ENCODE measurements at places on chromosomes 13 and 19.

- DNase-seq: no peak
These were observed 5.9 kb upstream of the RUBCNL start for GRCh38 chr13:46392967-46393366.

DNA sequence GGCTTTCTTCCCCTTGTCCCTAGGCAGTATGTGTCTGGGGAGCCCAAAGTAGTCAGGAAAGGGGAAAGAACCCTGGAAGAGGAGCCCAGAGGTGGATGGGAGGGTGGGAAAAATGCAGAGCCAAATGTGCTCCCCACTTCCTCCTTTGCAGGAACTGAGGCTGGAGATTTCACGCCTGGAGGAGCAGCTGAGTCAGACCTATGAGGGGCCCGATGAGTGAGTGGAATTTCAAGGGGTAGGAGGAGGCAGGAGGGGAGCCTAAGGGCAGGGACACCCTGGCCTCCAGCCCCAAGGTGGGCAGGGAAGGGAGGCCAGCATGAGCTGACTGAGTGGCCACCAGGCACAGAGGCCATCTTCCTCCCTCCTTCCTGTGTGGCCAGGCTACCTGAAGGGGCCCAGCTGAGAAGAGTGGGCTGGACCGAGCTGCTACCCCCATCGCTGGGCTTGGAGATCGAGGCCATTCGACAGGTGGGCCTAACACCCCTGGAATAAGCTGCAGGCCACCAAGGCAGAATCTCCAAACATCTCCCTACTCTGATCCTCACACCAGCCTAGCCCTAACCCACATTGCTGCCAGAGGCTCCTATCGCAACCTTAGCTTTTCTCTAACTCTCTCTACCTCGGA lies 14.3 kb downstream of the PTH2 start:
- DNase-seq: no peak

GRCh38 chr13:25422153-25422552 lies 50.4 kb downstream of the ATP8A2 start:
- DNase-seq: no peak

- no peak for DNase-seq
These were observed 6.8 kb downstream of the DCUN1D2 start for GRCh38 chr13:113483504-113484293.

- no peak for DNase-seq
These were observed 743 bp downstream of the CHAF1A start for GRCh38 chr19:4403005-4403761.

GRCh38 chr13:38630780-38631179 lies 56.1 kb upstream of the FREM2 start:
- no peak for DNase-seq

GRCh38 chr19:15223649-15224361 lies 8.4 kb downstream of the EPHX3 start:
- no peak for DNase-seq

DNA sequence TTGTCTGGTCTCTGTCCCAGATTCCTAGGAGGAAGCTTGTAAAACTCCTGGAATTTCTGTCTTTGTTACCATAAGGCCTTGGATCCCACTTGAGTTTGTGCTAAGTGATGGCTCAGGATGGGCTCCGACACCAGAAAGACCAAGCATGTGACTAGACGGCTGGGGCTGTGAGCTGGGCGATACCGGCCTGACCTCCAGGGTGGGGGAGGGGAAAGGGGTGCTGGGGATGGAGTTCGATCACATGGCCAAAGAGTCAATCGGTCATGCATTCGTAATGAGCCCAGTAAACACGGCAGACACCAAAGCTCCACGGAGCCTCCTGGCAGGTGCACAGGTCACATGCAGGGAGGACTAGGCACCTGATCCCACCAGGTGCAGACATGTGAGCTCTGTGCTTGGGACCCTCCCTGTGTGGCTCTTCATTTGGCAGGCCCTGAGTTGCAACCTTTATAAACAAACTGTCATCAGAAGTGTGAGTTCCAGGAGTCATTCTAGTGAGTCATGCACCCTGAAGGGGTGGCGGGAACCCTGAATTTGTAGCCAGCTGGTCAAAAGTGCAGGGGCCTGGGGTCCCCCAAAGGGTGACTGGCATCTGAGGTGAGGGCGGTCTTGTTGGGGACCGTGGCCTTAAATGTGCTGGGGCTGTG lies 27.1 kb downstream of the ELAVL1 start:
- no peak for DNase-seq

GRCh38 chr13:113562844-113563243 lies 21.7 kb upstream of the TFDP1 start:
- no peak for DNase-seq

DNA sequence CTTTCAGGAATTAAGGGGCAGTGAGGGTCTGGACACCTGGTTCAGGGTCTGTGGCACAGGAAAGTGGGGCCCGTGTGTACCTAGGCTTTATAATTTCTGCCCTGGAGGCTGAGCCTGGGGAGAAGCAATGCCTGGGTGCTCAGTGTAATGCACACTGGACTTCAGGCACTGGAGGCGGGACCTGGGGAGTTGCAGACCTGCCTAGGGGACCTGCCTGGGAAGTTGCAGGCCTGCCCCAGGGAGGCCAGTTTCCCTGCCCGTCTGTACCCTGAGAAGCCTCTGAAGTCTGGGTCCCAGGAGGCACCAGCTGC lies 2.5 kb upstream of the TMEM59L start:
- DNase-seq: no peak

- no peak for DNase-seq
These were observed 7.4 kb upstream of the LSR start for GRCh38 chr19:35241417-35241816.

GRCh38 chr19:40165362-40165937 lies 25.8 kb upstream of the MAP3K10 start:
- peak; percentile 29 for DNase-seq

DNA sequence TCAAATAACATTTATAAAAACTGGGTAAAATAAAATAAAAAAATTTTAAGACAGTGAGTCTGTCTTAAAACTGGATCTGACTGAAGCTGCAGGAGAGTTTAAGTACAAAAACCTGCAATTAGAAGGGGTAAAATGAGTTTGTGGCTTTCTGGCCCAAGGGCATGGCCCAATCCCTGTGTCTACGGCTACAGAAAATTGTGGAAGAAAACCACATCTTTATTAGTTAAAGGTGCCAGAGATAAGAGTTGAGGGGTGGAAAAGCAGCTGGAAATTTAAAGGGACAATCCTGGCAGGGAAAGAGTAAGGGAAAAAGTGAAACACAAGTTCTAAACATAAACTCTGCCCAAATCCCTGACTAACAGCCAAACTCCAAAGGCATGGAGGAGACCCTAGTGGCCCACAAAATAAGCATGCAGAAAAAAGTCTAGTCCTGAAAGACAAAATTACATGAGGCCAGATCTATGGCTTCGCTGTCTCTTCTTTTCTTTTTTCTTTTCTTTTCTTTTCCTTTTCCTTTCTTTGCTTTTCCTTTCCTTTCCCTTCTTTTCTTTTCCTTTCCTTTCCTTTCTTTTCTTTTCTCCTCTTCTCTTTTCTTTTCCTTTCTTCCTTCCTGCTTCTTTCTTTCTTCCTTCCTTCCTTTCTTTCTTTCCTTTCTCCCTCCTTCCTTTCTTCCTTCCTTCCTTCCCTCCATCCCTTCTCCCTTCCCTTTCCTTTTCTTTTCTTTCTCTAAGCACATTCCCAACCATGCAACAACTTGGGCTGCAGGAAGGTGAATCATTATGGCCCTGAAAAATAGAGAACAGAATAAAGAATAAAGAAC lies 23.5 kb upstream of the DLEU7 start:
- no peak for DNase-seq

- no peak for DNase-seq
These were observed at the start of gene CD70 for GRCh38 chr19:6590827-6591319. TSS of gene CD70 (minus strand) at chr19:6591150. CDS start at chr19:6591002, 148 bp downstream.

DNA sequence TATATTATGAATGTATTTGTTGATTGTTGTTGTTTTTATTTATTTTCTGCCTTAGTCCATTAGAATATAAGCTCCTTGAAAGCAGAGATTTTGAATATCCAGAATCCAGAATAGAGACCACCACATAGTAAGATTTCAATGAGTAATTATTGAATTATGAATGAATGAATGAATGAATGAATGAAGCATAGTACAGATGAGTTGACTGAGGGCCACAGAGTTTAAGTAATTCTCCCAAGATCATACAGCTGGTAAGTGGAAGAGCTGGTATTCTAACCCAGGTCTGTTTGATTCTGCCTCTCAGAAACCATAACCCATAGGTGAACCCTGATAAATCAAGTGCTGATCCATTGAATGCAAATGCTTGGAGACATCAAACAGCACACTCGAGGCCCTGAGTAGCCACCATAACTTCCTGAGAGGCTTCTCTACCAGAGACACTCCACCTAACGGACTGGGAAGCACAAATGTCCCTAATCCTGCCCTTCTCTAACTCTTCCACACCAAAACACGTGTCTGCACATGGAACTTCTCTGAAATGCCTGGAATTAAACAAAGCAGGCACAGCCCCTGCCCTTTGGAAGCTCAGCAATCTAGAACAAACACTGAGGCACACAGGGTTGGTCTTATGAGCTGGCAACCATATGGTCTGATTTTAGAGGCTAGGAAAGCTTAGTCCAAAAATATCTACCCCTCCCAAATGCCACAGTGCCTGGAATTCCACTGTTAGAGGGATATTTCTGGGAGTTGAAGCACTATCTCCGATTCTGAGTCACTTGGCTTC lies 190.1 kb downstream of the FOXO1 start:
- no peak for DNase-seq

DNA sequence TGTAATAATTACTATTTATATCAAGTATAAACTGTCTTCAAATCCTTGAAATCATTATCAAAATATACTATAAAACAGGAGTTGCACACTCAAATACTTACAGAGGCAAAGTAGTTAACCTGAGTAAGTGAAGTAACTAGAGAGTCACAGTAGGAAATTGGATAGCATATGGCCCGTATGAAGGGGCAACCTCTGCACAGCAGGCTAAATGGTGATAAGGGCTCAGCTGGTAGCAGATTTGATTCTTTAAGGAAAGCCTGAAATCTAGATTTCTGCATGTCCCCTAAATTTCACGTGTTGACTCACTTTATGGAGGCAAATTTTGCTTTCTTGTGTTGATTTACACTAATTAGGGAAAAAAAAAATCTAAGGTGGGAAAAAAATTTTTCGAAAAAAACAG lies 46.4 kb downstream of the STOML3 start:
- no peak for DNase-seq

DNA sequence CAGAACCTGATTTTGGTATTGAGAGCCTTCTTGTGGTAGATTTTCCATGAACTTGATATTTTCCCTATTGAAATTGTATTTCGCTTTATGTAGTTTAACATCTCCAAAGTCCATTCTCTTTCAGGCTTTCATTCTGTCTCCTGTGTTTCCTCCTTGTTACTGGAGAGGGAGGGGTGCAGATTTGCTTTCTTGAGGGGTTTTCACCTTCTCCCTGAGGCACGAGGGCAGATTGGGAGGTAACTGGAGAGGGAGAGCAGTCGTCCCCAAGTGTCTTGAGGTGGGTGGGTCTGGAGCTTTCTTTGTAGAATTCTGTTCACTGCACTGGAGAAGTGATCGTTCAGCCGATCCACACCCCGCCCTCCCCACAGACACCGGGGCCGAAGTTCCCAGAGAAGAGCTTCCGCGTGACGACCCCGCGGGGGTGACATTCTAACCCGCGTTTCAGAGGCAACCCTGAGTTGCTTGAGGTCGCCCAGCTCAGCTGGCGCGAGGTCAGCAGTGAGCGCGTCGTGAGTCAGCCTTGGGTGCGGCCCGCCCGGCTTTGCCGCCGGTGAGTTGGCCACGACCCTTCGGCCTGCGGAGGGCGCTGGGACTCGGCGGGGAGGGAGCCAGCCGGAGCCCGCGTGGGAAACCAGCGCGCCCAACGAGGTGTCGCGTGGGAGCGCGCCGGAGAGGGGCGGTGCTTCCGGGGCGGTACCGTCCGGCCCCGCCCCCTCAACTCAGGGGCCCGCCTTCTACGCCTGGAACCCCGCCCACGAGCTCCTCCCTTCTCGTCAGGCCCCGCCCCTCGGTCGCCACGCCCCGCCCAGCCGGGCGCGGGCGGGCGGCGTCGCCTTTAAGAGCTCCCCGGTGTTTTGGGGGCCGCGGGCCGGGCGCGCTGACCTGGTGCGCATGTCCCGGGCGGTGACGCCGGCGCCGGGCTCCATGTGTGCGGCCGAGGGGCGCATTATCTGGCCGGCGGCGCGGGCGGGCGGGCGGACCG lies at the start of gene GATAD2A:
Gene GATAD2A (plus strand): TSS at position 797 of the 982 bp plus-strand sequence. CDS start 59,671 bp downstream, outside the sequence.
- DNase-seq: peak; percentile 84

- no peak for DNase-seq
These were observed 25.7 kb downstream of the CEBPG start for GRCh38 chr19:33399081-33399744.

DNA sequence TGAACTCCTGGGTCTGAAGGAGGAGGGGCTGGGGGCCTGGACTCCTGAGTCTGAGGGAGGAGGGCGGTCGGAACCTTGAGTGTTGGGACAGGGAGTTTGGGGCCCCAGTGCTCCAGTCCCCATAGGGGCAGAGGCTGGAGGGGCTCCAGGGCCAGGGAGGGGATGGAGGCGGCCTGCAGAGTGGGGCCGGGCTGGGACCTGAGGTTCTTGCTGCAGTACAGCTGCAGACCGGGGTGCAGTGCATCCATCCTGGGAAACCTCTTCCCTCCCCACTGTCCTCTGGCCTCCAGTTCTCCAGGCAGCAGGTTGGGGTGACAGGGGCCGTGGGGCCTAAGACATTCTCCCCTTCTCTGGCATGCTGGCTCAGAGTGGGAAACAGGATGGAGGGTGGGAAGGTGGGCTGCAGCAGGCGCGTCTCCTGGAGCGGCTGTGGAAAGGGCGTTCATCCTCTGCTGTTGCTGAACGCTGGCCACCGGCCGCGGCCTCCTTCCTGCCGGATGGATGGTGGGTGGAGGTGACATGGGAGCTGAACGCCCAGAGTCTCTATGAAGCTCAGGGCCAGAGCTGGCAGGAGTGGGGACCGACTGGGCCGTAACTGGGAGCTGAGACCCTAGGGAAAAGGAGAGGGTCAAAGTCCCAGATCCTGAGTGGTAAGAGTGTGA lies 1.6 kb downstream of the BRSK1 start:
- DNase-seq: no peak

DNA sequence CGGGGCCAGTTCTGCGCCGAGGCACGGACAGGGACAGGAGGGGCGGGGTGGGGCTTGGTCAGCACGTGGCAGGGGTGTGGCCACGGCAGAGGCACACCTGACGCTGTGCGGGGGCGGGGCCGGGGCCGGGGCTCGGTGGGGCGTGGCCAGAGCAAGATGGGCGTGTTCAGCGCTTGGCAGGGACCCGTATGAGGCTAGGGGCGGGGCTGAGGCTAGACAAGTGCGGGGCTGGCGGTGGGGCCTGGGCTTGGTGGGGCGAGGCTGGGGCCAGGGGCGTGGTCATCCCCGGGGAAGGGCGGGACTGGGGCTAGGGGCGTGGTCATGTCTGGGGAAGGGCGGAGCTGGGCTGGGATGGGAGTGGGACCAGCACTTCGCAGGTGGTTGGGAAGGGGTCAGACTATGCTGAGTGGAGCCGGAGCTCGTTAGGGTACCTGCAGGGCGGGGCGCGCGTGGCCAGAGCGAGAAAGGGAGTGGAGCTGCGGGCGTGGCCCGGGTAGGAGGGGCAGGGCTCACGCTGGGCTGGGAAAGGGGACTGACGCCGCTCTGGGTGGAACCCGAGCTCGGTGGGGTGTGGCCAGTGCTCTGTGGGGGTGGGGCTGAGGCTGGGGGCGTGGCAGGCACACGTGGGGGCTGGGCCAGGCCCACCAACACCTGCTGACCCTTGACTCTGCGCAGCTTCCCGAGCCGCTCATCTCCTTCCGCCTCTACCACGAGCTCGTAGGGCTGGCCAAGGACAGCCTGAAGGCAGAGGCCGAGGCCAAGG lies 12.8 kb downstream of the POLR2E start:
- peak; percentile 84 for DNase-seq

GRCh38 chr13:80924596-80924995 lies 583.7 kb upstream of the SPRY2 start:
- no peak for DNase-seq

GRCh38 chr13:98286799-98287198 lies 109.7 kb upstream of the RNF113B start:
- DNase-seq: no peak
